Effector CD8-positive, alpha-beta T cell (primary cell): ENCODE measurements at places on chromosomes 2 and 18.
A peak's percentile ranks its signal among the peaks of the same experiment; 100 is the strongest.

DNA sequence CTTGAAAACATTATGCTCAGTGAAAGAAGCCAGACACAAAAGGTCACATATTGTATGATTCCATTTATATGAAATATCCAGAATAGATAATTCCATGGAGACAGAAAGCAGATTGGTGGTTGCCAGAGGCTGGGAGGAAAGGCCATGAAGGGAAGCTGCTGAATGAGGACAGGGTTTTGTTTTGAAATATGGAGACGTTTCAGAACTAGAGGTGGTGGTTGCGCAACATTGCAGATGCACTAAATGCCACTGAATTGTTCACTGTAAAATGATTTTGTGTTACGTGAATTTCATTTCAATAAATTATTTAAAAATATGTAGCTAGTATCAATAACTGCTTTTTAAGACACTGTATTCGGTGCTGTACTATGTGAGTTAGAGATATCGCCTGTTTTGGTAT is 101.7 kb upstream of the ZNF236 start:
- DNase-seq = no peak

- no peak for DNase-seq
Observed at GRCh38 chr2:48043746-48044145, 137.4 kb upstream of the FBXO11 start.

DNA sequence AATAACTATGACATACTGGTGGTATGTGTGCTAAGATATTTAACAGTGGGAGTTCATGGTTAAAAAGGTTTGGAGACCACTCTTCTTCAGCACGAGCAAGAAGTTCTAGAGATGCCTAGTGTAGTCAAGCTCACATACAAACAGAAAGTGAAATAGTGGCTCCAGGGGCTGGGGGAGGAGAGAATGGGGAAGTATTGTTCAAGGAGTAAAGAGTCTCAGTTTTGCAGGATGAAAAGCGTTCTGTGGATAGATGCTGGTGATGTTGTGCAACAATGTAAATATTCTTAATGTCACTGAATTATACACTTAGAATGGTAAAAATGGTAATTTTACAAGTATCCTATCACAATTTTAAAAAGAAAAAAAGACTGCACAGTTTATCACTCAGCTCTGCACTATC is 29.0 kb upstream of the EPAS1 start:
- DNase-seq = no peak

GRCh38 chr18:9333441-9334328 is 888 bp upstream of the TWSG1 start:
- peak; percentile 36 for DNase-seq

DNA sequence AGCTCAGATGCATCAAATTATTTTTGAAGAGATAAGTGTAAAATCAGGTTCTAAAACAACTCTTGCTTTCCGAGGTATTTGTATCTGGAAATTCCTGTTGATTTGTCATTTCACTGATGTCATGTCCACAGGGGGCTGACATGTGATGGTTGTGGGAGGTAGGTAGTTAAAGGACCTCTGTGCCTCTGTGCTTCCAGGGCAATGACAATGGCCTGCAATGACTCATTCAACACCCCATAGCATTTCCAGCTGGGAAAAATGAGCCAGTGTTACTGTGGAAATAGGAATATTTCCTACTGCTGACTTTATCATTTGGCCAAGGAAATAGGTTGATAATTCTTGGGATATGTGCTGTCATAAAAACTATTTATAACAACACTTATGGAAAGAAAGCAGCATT is 86.2 kb upstream of the CCDC195 start:
- DNase-seq = no peak

DNA sequence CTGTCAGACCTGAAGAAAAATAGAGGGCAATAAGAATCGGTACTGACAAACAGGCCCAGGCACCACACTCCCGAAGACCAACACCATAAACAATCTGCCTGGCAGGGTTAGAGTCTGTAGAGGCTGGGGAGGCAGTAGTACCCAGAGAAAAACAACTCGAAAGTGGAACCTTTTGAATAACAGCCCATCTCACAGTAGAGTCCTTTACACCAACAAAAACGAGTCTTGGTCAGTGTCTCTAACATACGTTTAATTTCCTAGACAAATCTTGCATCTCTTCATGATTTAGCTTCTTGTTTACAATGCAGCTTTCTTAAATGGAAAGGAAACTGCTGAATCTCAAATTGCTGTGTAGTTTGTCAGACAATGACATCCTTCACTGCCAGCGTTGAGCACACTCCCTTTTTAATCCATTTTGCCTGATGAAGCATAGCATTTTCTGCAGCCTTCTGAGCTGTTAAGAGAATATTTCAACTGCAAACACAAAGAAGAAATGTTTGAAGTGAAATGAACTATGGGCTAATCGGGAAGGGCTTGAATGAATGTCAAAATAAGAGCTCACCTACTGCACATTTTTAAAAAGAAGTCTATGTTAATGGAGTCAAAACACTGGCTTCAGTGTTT is 73.1 kb upstream of the DSG1 start:
- no peak for DNase-seq

DNA sequence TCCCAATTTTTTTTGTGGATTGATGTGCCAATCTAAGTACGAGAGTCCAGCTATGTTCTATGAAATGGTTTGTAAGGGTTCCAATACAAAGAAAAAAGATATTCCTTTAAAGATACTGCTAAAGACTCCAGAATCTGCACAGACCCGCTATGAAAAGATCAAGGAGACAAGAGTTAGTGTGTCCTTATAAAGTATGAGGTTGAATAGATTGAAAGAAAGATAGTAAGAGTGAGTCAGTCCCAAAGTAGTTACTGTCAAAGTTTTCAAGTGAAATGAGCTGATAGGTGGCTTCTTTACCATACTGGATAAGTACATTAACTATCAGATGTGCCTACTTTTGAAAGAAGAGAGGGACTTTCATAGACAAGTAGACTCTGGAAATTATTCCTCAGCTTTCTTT is 17.9 kb upstream of the EHBP1 start:
- DNase-seq = no peak

GRCh38 chr2:158781353-158781961 is 13.7 kb upstream of the DAPL1 start:
- no peak for DNase-seq

DNA sequence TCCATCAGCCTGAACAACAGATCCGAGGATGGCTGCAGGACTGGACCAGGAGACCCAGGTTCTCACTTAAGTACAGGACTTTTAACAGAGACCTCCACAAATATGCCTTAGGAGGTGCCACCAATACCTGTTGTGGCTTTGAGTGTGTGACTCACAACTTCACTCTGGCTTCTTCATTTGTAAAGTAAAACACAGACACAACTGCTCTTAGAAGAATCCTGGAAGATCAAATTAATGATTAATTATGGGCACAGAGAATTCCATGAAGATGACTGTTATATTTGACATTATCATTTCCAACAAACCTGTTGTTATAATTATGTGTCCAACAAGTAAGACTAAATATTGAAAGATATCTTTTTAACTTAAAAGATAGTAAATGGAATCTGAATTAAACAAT is 481.4 kb upstream of the KLHL29 start:
- DNase-seq = no peak

DNA sequence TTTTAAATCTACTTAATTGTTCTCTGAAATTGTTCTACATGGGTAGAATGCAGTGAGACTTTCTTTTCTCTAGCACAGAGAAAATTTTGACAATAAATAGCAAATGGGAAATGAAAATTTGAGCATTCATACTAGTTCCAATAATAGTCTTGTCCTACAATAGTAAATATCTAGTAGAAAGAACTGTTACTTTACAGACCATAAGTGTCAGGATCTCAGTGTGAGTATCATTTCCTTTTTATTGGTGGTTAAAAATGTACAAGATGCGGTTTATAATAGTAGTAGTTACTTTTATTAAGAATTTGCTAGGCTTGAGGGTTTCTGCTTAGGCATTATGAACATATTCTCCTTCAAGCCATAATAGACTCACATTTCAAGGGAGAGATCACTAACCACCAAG is 43.2 kb downstream of the KCNE4 start:
- no peak for DNase-seq

DNA sequence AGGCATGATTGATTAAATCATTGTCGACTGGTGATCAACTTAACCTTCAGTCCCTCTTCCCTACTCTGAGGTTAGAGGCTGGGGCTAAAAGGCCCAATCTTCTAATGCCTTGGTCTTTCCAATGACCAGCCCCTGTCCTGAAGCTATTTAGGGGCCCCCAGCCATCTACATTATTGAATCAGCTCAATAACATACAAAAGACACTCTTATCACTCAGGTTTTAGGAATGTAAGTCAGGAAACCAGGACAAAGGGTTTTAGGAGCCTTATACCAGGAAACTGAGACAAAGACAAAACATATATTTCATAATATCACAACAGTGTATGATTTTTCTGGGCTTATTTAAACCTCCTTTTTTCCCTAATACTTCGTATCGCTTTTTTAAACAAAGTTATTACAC is 198.6 kb downstream of the RNF152 start:
- no peak for DNase-seq

GRCh38 chr2:40400336-40400953 is 51.4 kb downstream of the SLC8A1 start:
- DNase-seq = no peak
